Cerebellar cortex (tissue), 1 donor: ENCODE measurements at places on chromosomes 2 and 18.
A peak's percentile ranks its signal among the peaks of the same experiment; 100 is the strongest.

GRCh38 chr2:216428618-216429350 is 16.5 kb downstream of the SMARCAL1 start:
- DNase-seq: no peak

DNA sequence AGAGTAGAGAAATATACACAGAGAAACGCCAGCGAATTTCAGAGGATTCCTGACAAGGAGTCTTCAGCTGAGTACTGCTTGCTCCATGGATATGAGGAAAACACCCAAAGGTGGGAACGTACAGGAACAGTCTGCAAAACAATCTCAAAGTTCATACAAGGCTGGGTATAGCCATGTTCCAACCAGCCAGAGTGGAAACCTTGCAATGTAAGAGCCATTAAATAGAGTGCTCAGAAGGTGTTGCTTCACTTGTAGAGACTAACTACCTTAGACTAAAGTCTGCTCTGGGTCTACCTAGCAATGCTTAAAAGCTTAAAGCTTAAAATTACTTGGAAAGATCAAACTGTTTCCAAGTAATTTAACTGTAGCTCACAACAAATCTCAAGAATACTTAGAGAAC is 6.0 kb downstream of the FANCL start:
- DNase-seq: no peak

DNA sequence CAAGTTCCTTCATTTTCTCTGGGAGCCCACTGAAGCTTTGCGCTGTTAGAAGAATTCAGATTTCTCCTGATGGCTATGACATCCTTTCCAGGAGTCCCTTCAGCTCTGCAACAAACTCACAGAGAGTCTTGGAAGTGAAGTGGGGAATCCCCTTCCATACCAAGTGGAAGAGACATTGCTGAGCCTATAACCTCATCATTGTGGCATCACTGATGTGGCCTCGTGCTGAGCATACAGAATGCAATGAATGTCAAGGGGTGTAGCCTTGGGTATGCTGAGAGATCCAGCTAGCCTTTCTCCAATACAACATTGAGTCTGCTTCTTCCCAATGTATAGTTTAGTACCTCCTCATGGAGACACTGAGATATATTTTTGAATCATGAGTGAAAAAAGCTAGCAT is 311.1 kb upstream of the RAB12 start:
- DNase-seq: no peak

GRCh38 chr2:112142525-112143078 is 4.4 kb downstream of the FBLN7 start:
- no peak for DNase-seq

DNA sequence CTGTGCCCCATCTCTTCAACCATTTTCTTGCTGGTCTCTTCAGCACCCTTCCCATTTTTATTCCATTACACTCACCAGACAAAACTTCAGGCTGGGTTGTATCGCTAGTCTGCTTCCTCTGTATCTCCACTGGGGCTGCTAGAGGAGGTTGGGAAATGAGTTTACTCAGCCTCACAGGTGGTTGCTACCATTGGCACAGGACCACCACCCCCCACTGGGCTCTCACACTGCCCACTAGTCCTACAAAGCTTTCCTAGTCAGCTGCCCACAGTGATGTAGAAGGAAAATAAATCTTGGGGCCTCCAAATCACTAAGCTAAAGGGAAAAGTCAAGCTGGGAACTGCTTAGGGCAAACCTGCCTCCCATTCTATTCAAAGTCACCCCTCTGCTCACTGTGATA is 12.3 kb upstream of the IL1B start:
- no peak for DNase-seq

DNA sequence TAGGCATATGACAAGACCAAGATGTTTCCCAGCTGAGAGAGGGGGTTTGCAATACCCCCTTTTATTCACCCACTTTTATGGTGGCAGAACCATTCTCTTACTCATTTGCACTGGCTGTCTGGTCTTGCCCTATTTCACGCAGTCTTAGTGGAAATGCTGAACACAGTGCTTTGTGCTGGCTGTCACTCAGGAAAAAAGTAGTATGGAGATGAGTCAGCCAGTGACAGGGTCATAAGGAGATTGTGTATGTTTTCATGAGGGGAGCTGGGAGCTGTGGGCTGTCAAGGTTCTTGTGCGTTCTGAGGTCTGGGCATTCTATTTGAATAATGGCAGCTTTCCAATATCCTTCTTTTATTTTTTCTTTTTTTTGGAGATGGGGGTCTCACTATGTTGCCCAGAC is 10.9 kb upstream of the CNRIP1 start:
- DNase-seq: no peak

- no peak for DNase-seq
These were observed 311.7 kb downstream of the EIPR1 start for GRCh38 chr2:3065928-3066327.

- no peak for DNase-seq
These were observed 34.1 kb upstream of the ZDBF2 start for GRCh38 chr2:206240327-206240726.

GRCh38 chr2:189426886-189427285 is 14.4 kb upstream of the WDR75 start:
- DNase-seq: no peak

DNA sequence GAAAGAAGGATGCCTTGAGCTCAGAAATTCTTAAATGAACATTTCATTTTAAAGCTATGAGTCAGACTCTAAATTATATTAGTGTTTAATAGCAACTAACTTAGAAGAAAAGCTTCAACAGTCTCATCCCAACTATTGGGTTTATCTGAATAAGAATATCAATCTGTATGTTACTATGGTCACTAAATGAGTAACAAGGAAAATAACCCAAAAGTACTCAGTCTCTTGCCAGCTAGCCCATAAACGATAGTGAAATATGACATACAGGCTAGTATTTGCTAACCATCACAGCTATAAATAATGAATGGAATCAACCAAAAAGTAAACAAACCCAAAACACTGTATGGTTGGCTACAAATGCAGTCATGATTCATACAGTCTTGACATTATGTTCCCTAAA is 174.9 kb downstream of the RAB3GAP1 start:
- no peak for DNase-seq

DNA sequence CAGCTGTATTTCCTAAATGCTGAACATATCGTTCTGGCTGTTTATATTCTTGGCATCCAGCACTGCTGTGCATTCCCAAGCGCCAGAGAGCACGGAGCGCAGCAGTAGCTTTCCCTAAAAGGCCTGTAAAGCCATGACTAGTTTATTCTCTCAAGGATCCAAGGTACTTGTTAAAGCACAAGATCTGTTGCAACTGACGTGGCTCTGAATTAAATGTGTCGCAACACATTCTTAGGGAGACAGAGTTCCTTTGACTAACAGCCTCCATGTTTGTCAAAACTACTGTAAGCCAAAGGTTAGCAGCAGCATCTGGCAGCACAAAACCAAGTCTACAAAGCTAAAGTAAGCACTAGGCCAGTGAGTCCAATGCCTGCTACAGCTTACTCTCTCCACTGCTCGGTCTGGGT is 188.6 kb upstream of the FN1 start:
- no peak for DNase-seq

- no peak for DNase-seq
These were observed 132.9 kb downstream of the NR4A2 start for GRCh38 chr2:156199588-156199987.

- DNase-seq: no peak
These were observed 75.1 kb upstream of the MAP4K4 start for GRCh38 chr2:101622210-101623030.

DNA sequence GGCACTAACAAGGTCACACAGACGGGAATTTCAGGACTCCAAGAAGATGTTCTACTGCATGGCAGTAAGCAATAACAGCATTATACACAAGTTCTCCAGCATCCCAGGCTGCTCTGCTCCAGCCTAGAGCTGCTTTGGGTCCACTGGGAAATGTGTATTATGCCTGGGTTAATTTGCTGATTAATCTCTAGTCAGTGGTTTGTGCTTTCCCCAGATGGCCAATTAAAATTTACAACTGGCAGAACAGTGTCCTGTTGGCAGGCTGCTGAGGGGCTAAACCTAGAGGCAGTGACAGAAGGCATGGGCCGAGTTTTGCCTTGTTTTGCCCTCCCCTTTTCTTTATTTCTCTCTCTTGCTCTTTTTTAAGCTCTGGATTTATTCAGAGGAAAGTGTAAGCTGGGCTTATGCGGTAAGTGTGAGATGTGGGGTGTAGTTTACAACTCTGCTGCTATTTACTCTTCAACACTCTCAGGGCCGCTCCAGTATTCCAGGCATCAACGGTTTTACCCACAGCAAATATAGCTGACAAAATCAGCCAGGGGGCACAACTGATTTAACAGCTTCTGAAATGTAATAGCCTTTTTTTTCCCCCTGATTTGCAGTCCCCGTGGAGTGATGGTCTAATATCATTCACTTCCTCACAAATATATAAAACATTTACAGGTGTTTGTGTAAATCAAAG is 348.0 kb downstream of the GPD2 start:
- peak; percentile 51 for DNase-seq

GRCh38 chr2:191166756-191167445 is 16.1 kb upstream of the STAT4 start:
- DNase-seq: no peak

GRCh38 chr2:206250041-206250897 is 24.2 kb upstream of the ZDBF2 start:
- no peak for DNase-seq

- DNase-seq: no peak
These were observed 261.7 kb upstream of the TNP1 start for GRCh38 chr2:217121565-217121964.

DNA sequence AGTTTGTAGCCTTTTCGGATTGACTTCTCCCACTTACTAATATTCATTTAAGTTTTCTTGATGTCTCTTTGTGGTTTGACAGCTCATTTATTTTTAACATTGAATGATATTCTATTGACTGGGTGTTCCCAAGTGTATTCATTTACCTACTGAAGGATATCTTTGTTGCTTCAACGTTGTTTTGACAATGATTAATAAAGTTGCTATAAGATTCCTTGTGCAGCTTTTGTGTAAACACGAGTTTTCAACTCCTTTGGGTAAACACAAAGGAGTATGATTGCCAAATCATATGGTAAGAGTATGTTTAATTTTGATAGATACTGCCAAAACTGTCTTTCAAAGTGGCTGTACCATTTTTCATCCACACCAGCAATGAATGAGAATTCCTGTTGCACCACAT is 1200.9 kb downstream of the DSC3 start:
- DNase-seq: no peak

DNA sequence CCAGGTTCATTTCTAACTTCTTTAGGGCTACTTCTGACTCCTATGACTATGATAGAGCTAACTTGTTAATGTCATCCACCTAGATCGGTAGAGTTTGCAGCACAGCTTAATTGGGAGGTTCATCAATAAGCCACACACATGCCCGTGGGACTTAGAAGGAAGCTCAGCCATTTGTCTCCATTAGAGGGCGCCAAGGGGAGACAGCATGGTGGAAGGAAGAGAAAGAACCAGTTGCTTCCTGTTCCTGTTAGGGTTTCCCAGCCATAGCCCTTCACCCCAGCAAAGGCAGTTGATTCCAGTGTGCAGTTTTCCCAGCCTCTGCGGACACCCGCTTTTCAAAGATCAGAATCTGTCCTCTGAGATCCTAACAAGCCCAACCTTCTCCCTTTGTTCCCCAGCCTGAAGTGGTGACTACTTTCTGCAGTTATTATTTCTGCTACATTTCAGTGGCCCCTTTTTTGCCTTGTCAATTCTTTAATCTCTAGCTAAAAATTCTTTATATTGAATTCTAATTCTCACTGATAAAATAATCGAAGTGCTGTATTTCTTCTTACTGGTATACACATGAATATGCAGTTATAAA is 30.3 kb downstream of the MAIP1 start:
- DNase-seq: peak; percentile 68

DNA sequence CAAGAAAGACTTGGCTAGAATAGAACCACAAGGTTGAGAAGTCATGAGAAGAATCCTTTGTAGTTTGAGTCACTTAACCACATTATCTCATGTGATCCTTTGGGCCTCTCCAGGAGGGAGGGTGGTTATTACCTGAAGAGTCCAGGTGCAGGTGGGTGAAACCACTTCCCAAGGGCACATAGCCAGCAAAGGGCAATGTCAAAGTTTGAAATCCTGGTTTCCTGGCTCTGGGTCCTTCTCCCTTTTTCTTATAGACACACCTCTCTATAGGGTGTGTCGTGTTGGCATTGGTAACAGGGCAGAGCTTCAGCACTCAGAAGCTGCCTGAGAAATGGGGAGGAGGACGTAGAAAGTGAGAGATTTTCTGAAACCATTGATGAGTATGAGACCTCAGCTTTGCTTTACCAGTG is 137.9 kb downstream of the MGAT5 start:
- DNase-seq: no peak

DNA sequence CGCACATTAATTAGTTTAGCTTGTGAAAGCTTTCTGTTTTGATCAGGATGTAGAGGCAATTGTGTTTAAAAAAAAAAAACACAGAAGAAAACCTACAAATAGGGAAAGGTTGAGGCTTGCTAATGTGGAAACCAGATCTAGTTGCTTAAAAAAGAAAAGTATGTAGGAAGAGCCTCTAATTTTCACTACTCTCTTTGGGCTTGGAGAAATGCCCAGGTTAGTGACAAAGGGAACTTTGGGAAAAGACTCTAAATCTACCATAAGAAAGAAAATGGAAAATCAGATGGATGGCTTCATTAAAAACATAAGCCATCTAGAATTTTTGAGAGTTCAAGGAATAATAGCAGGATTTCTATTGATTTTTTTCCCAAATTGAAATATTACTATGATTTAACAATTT is 47.3 kb upstream of the SLC38A11 start:
- no peak for DNase-seq
